ENCODE measurements at places on chromosomes 5 and 9.

GRCh38 chr9:133581513-133582343 lies 27.5 kb downstream of the FAM163B start:
- no peak for DNase-seq

- no peak for DNase-seq
These were observed 71.0 kb upstream of the ANGPTL2 start for GRCh38 chr9:127193483-127193882.

DNA sequence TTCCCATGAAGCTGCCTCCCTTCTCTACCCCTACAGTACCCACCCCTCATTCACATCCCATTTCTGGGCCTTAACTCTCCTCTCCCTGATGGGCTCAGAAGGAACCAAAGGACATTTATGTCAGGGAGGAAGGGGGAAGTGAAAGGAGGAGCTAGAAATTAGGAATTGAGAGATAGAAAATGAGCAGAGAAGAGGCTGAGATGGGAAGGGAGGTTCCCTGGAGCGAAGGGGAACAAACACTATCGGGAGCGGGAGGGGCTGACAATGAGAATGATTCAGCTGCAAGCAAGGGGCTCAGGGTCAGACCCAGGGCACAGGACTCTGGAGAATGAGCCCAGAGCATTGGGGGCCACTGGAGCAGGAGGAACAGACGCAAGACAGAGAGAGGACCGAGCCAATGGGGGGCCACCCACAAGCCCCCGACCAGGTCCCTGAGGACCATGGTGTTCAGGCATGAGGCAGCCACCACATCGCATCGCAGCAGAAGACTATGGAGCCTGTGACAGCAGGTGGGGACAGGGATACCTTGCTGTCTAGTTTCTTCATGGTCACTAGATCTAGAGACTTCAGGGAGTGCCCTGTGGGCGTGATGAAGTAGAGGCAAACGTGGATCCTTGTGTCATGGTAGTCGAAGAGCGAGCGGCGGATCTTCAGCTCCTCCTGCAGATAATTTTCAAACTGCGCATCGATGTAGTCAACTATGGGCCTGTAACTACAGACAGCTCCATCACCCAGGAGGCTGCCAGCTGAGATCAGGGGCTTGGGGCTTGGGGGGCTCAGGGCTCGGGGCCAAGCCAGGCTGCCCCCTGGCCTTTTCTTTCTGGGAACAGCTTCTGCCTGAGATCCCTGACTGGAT lies 13.6 kb downstream of the SEPTIN8 start:
- no peak for DNase-seq

- no peak for DNase-seq
These were observed 2.2 kb downstream of the GALT start for GRCh38 chr9:34648673-34649072.

GRCh38 chr9:110152704-110153374 lies 55.1 kb downstream of the C9orf152 start:
- no peak for DNase-seq

GRCh38 chr9:20594608-20595007 lies 27.7 kb downstream of the MLLT3 start:
- no peak for DNase-seq

Data from stimulated activated CD8-positive, alpha-beta memory T cell treated with anti-CD3 and anti-CD28 coated beads, Interleukin-15, amount 100 ng/mL, for 1 hour (primary cell).